ENCODE measurements at places on chromosomes 2 and 18.

DNA sequence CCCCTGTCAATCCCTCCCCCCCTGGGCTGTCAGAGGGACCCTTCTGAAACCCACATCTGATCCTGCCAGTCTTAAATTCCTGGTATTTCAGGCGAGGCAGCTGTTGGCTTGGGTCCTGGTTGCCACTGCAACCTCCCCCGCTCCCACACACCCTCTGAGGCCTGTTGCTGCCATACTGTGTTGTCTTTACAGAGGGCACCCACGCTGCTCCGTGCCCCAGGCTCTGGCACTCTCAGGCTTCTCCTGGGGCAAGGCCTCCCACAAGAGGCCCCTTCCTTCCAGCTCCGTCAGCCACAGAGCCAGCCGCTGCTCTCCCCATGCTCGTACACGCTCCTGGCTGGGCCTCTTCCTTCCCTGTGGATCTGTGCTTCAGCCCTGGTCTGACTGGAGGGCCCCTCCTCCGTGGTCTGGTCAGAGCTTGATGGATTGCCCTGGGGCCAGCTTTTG is 8.6 kb downstream of the CABLES1 start:
- DNase-seq, result no peak

GRCh38 chr2:166373951-166374350 is 1.8 kb downstream of the SCN9A start:
- DNase-seq, result no peak

DNA sequence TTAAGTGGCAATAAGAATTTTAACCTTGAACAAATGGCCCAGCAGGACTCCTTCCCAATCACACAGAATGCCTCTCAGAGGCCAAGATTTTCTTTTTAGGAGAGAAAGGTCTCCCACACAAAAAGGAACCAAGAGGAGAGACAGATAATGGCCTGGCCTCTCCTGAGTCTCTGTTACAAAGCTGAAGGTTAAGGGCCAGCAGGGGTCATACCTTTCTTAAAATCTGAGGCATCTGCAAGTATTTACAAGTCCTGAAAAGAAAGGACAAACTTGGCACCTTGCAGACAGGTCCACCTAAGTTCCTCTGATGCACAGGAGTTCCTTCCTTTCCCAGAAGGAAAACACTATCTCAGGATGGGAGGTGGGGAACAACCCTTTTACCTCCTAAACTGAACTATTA is 142.3 kb downstream of the TMEM163 start:
- DNase-seq, result no peak

DNA sequence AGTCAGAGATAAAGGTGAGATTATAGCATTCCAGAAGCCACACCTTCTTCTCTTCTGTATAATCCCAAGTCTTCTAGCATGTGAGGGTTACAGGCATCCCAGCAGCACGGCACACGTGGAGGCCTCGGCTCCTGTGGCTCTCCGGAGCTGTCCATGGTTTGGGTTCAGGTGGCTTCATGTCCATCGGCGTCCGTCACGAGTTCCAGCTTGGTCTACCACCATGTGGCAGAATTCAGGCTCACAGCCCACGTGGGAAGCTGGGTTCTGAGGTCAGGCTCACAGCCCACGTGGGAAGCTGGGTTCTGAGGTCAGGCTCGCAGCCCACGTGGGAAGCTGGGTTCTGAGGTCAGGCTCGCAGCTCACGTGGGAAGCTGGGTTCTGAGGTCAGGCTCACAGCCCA is 378.3 kb upstream of the SALL3 start:
- no peak for DNase-seq

DNA sequence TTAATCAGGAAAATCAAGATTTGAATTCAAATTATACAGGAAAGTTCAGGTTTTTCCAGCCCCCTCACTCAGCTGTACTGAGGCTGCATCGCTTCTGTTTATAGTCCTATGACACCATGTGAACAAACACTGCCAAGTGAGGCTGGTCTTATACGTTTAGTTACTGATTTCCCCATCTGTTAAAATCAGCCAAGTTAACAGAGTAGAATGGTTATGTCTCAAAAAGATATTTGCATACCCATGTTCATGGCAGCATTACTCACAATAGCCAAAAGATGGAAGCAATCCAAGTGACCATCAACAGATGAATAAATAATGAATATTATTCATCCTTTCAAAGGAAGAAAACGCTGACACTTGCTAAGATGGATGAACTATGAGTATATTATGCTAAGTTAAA is 43.8 kb downstream of the REEP1 start:
- DNase-seq, result no peak

DNA sequence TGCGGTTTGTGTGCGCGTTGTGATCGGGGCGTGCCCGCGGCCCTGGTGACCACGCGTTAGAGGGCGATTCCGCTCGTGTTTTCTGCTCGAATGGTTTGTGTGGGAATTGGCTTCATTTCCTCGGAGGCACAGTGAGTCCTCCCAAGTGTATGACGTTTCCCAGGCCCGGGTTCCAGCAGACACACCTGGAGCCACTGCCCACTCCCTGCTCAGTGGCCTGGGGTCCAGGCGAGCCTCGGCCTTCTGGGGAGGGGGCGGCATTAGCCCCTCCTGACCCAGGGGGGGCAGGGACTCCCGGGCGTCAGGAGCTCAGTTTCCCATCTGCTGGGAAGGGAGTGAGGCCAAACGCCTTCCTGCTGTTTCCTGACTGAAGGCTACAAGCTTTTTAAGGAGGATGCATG is 92.1 kb downstream of the NFATC1 start:
- no peak for DNase-seq

DNA sequence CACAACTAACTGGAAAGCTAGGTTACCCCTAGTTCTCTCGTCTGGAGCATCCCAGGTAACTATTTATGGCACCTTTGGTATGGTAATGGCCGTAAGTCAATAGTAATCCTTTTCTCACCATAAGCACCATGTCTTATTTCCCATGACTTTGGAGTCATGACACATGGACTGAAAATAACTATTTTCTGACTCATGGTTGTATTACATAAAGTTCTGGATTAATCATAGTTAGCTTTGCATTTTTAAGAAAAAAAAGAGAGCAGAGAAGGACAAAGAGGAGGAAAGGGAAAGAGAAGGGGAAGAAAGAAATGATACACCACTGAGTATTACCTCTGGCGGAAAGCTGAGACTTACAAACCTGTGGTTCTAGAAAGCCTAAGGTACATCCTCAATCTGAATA is 99.3 kb downstream of the BIN1 start:
- no peak for DNase-seq

DNA sequence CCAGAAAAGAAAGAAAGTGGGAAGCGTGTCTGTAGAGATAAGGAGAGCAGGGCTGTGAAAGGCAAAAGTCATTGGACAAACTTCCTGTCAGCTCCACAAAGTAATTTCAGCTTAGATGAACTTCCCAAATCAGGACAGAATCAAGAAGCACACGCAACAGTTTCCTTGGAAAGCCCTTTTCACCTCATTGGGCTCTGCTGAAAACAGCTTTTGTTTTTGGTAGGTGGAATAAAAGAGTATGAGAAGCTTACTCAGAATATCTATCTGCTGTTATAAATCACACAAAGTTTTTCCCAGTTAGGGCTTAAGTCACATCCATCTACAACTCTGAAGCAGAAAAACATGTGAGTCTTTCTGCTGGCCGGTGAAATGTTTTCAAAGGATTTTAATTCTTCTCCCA is 42.4 kb upstream of the EFEMP1 start:
- no peak for DNase-seq

- DNase-seq, result no peak
Observed at GRCh38 chr2:128187032-128187654, 96.1 kb downstream of the UGGT1 start.

DNA sequence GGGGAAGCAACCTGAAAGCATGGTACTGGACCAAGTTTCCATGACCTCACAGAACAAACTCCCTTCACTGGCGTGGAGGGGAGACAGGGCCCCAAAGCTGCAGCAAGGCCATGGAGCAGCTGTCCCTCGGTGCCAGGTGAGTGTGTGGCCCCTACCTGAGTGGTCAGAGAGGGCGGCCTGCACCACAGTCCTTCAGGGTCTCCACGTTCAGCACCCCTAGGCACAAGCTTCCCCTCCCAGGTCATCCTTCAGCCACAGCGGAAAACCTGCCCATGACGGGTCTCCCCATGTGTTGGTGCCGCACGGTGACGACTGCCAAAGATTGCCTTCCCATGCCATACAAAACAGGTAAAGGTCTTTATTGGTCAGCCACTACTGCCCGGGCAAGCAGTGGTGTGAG is 201.6 kb downstream of the MGAT5 start:
- DNase-seq, result no peak

DNA sequence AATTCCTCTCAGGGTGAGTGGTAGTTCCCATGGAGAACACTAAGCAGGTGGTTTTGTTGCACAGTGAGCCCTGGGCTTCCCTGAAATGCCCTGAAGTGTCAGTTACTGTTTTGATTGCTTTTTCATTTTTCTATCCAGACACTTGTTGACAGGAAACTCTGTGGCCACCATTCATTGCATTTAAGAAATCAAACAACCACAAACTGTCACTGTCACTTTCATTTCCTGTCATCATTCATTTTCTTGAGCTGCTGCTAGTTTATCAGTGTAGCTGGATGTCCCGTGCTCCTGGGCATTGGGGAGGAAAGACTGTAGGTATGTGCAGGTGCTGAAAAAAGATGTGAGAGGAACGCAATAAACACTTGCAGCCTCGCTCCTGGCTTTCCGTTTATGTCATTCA is 891.6 kb upstream of the ZEB2 start:
- no peak for DNase-seq

- DNase-seq, result no peak
Observed at GRCh38 chr2:146633159-146633558, 1211.7 kb upstream of the ACVR2A start.

GRCh38 chr2:224930990-224931389 is 111.3 kb downstream of the DOCK10 start:
- no peak for DNase-seq

Measured in activated CD4-positive, alpha-beta T cell treated with anti-CD3 and anti-CD28 coated beads, Interleukin-2, amount 50 U/mL, for 48 hours (primary cell).